ENCODE measurements at places on chromosomes 16 and 17.

GRCh38 chr16:27762441-27762840, 212.5 kb downstream of the KATNIP start:
- no peak for DNase-seq

GRCh38 chr17:50425682-50426471, at the start of gene ACSF2:
Gene ACSF2 (plus strand): TSS chr17:50426218. CDS start chr17:50426262, 44 bp downstream.
- peak; percentile 68 for DNase-seq

DNA sequence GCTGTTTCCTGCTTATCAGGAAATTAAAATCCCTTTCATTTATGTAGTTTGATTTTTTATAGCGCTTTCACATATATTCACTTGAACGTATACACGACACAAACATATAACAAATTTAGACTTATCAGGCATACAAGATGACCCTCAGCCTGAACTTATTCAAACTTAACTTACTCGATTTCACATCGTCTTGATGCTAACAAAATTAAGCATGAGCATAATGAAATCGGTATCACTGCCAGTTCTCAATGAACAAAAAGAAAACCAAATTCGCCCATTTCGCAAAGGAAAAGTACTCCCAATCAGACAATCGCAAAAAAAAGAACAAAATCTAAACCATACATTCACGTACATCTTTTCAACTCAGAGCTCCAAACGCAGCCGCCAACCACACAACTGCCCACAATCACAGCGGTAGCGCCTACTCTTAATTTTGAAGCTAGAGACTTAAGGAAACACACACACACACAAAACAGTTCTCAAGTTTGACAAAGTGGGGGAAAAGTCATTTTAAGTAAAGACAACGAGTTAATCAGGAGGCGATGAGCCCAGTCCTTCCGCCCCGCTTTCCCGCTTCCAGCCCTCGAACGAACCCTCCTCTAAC, 1.1 kb downstream of the GJC1 start:
- DNase-seq, result no peak

DNA sequence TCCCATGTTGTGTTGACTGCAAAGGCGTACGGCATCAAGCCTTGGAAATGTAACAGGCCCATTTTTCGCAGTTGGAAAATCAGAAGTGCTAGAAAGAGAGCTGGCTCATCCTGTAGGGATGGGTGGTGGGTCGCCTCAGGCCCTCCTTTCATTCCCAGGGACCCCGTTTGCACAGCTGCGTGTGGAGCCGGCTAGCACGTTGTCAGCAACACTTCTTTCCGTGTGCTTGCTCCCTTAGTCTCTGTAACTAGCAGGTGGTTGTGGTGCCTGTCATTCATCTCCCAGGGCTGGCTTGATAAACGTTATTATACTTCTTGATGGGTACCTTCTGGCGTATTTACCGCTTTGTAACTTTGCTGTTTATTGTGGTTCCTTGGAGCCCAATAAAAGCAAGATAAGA, 239.0 kb upstream of the CACNG5 start:
- DNase-seq, result no peak

GRCh38 chr17:3890082-3890877, 2.6 kb downstream of the CAMKK1 start:
- no peak for DNase-seq

DNA sequence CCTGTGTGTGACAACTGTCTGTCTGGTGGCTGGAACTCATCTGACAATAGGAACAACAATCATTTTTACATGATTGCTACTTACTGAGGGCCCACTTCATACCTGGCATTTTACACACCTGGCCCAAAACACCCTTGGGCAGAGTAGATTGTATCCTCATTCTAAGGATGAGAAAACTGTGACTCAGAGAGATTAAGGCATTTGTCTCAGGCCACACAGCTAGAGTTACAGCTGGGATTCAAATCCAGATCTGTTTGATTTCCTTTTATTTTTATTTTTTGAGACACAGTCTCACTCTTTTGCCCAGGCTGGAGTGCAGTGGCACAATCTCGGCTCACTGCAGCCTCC, 242.1 kb downstream of the XYLT1 start:
- DNase-seq, result no peak

GRCh38 chr16:57284209-57284951, at the start of gene PLLP:
Gene PLLP (minus strand): TSS chr16:57284672. CDS start chr16:57284540, 132 bp downstream.
- no peak for DNase-seq

DNA sequence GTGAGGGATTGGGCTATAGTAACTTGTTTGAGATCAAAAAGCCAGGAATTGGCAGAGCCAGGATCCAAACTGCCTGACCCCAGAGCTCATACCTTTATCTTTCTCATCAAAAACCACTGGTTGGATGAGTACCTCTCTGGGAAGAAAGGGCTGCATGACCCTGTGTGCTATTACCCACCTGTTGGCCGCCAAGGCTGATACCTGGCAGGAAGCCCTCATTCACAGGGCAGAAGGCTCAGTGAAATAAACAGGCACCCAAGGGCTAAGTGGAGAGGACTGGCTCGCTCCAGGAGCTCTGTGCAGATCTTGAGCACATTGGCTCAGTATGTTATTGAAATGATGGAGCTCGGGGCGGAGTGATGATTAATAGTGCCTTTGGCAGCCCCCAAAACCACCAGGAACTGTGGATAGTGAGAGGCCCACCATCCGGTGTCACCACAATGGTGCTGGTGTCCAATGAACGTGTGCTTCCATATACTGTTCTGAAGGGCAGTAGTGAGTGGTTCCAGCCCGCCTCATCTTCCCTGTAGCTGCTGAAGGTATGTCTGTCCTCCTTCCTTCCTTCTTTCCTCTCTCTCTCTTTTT, 197.6 kb downstream of the MSI2 start:
- DNase-seq, result no peak

GRCh38 chr16:57475711-57476339, 10.5 kb downstream of the DOK4 start:
- peak; percentile 50 for DNase-seq

- no peak for DNase-seq
These were observed 6.2 kb downstream of the PRCD start for GRCh38 chr17:76545918-76546555.
